CD4-positive, alpha-beta T cell treated with Interleukin-6 for 4 hours (primary cell): ENCODE measurements at places on chromosomes 1 and 21.

DNA sequence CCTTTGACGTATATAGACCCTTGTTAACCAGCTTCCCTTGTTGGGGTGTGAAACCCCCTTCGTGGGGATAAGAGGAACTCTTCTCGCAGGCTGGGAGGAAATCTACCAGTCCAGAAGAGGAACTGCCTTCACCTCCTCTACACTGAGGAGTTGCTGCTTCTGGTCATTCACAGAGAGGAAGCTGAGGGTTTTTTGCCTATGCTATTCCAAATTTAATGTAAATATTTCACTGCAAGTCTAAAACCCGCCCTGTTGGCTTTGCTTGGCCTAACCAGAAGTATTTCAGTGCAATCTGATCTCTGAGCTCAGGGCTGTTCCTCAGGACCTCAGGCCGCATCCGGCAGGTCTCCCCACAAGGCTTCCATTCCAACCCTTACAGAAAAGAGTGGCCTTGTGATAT lies 150.1 kb downstream of the HIVEP3 start:
- DNase-seq, result no peak

- no peak for DNase-seq
Measured at GRCh38 chr1:93608187-93609109, 73.2 kb downstream of the BCAR3 start.

GRCh38 chr1:168369655-168370054 lies 89.0 kb downstream of the TBX19 start:
- DNase-seq, result no peak

DNA sequence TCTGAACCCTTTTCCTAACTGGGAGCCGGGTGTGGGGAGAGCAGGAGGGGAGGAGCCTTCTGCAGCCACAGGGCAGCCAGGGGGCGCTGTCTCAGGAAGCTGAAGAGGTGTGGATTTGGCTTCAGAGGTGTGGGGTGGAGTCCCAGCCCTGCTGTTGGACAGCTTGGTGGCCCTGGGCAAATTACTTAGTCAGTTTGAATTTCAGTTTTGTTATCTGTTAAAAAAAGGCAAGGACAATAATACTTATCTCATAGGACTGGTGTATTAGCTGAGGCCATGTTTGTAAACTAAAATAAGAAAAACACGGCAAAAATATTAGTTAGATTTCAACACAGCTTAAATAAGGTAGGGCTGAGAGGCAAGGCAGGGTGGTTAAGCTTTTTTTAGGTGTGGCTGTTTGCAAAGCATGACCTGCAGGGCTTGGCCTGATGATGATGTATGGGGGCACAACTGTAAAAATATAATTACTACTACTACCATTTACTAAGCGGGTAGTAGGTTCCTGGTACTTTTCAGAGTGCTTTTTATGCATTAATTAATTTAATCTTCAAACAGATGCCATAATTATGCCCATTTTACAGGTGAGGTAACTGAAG lies 111.8 kb downstream of the PLXNA2 start:
- DNase-seq, result peak; percentile 58

GRCh38 chr1:46687093-46687659 lies 15.5 kb downstream of the TEX38 start:
- DNase-seq, result no peak
